ENCODE measurements at places on chromosomes 6 and 20. TPM values are rescaled to one million over a fixed set of nuclear protein-coding genes. Genes with fewer than 3 reads are reported as not detected.

The SUMO4 gene
- 1.4 TPM for total RNA-seq

The INSM1 gene
- 5.0 TPM for total RNA-seq

The WFDC10A gene
- total RNA-seq = not detected

The RNF144B gene
- total RNA-seq = 4.2 TPM

The NKX2-4 gene
- not detected for total RNA-seq

The SLPI gene
- 109 TPM for total RNA-seq

The HM13 gene
- total RNA-seq = 179 TPM

The TPX2 gene
- total RNA-seq = 74.5 TPM

The TFAP2C gene
- total RNA-seq = 1.3 TPM

The TPBG gene
- 16.9 TPM for total RNA-seq

The MCCD1 gene
- total RNA-seq = not detected
